ENCODE measurements at places on chromosomes 11 and 22.

- DNase-seq, result no peak
Measured at GRCh38 chr11:74000307-74001133, 8.4 kb downstream of the UCP3 start.

GRCh38 chr11:122069707-122070360 lies 46.2 kb downstream of the BLID start:
- no peak for DNase-seq

DNA sequence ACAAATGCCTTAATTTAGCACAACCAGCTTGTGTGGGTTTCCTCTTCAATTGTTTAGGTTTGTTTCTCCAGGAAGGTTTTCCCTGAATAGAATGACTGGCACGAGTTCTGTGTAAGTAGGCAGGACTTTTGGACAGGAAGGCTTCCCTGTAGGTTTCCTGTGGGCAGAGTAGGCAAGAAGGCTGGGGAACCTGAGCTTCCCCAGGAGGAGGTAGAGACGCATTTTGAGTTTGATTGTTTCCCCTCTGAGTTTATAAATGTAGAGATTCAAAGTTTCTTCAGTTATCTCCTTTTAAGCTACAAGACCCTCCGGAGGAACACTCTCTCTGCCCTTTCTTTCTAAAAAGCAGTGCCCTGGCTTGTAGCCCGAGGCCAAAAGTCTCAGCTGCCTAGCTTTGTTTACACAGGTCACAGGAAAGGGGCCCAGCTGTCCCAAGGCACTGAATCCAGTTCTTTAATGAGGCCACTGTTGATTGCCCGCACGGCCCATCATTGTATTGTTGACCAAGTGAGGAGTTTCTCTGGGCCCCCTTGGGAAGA lies 66.6 kb upstream of the RDX start:
- DNase-seq, result no peak

DNA sequence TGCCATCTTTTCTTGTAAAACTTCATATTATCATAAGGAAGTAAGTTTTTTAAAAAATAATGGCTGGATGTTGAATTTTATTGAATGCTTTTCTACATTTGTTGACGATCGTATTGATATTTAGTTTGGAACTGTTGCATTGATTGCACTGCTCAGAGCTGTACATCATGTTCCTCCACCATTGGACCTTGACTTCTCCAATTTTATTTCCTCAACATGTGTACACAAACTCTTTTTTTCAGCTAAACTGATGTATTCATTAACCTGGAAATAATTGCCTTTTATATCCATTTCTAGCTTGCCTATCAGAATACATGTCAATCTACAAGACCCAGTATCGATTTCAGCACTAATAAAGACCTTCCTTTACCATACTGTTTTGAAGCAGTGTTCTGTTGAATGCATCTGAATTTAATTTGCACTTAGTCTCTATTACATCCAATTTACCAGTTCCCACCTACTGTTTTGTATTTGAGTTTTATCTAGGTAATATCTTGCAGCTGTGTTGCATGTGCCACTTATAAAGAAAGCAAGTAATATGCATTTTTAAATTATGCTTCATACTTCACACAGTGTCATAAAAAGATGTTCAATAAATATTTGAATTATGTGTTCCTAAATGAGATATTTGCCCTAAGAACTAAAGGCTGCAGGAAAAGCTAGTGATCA lies 5.5 kb downstream of the CEP57 start:
- DNase-seq, result no peak

DNA sequence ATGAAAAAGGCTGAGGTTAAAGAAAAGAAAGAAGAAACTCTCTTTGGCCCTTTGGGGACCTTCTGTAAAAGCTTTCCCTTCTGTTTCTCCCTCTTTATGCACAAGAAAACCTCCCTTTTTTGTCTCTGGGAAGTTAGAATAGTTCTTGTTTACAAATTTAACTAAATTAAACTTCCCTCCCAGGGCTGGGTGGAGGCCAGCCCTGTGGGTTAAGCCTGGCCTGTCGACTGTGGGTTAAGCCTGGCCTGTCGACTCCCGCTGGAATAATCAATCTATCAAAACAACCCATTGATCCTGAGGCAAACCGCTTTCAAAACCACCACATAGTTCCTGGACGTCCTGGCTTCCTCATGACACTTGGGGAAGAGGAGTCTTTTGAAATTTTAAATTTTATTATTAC lies 1.2 kb upstream of the DRG1 start:
- no peak for DNase-seq

DNA sequence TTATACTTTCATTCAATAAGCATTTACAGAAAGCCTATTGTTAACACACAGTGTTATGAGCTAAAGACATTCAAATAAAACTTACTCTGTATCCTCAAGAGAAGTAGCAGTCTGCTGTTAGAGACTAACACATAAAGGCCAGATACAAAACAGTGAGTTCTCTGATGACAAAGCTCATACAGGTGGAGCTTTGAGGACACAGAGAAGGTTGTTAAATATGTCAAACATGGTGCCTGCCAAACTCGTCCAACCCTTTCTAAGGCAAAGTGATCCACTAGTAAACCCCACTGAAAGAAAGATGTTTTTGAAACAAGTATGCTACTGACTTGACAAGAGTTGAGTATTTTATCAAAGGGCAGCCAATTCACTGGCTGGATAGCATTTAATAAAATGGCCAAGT lies 70.1 kb downstream of the C2CD3 start:
- no peak for DNase-seq

DNA sequence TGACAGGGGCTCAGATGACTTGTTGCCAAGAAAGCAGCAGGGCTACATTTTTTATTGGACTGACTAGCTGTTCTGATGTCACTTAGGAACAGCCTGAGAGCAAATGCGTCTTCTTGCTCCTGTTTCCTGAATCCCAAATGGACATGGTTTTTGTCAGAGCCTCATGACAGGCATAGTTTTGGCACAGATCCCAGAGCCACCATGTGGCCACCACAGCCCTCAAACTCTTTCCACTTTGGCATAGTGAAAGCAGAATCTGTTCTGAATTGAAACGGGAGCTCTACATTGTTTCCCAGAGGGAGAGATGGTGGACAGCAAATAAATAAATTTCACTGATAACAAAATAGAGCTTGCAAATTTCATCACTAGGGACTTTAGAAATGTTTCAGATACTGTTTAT lies 222.2 kb downstream of the C11orf87 start:
- DNase-seq, result no peak

- no peak for DNase-seq
Measured at GRCh38 chr22:23753385-23753784, 840 bp downstream of the VPREB3 start.

- DNase-seq, result no peak
Measured at GRCh38 chr22:24423519-24424000, 3.8 kb upstream of the ADORA2A start.

DNA sequence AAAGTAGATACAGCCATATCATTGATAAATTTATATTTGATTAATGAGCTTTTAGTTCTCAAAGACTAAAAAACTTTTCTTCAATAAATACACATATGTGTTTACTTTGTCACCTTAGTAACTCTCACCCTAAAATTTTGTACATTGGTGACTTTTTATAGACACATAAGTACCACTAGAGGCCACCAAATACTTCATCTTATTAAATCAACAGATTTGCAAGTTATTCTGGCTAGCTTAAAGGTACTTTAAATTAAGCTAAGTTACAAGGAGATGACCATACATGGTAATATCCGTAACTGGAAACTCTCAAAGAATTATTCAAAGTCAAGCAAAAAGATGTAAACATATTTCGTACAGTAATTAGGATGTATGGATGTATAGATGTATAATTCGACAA lies 112.2 kb downstream of the SBF2 start:
- no peak for DNase-seq

GRCh38 chr11:127931803-127932202 lies 655.6 kb downstream of the ETS1 start:
- DNase-seq, result no peak

- no peak for DNase-seq
Measured at GRCh38 chr22:20979243-20979809, 2.8 kb upstream of the LZTR1 start.

- no peak for DNase-seq
Measured at GRCh38 chr11:94649254-94649653, 82.1 kb downstream of the PIWIL4 start.

DNA sequence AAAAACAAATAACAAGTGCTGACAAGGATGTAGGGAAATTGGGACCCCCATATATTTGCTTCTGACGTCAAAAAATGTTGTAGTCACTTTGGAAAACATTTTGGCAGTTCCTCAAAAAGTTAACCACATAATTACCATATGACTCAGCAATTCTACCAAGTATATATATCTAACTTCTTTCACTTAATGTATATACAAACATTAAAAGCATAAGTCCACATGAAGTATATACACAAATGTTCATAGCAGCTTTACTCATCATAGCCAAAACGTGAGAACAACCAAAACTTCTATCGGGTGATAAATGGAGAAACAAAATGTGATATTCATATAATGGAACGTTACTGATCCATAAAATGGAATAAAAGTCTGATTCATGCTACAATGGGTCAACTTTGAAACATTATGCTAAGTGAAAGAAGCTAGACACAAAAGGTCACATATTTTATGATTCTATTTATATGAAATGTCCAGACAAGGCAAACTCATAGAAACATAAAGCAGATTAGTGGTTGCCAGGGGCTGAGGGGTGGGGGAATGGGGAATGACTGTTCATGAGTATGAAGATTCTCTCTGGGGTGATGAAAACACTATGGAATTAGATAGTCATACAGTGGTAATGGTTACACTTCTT lies 48.7 kb upstream of the TEAD1 start:
- DNase-seq, result no peak

- DNase-seq, result no peak
Measured at GRCh38 chr11:120586072-120586471, 74.5 kb downstream of the GRIK4 start.

GRCh38 chr22:42964994-42965699 lies 49.8 kb downstream of the PACSIN2 start:
- DNase-seq, result no peak

DNA sequence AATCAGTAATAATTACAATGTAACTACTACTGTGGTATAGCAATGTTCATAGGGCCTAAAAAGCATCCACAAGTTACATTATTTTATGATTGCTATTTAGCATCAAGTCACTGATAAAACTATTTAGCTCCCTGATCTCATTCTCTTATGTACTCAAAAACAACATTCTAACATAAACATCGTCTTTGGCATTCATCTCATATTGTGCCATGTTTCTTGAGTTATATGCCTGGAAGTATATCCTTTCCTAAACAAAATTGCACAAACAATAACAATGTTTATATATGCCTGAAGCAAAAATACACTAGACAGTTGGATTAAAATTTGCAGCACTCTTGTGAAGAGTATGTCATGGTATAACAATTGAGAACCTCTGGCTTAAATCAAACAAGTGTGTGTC lies 34.1 kb downstream of the HORMAD2 start:
- no peak for DNase-seq

GRCh38 chr11:43021466-43021865 lies 290.3 kb upstream of the API5 start:
- DNase-seq, result no peak

DNA sequence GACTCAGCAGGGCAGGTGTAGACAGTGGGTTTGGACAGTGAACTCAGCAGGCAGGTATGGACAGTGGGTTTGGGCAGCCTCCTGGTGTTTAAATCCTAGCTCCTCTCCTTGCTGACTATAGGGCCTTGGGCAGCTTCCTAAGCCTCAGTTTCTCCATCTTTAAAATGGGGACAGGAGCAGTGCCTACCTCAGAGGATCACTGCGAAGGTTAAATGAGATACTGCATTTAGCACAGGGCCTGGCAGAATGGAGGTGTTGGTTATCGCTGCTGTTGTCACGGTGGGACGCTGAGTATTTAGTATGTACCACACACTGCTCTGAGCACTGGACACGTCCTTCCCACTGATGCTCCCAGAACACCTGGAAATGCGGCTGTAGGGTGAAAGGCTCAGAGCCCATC lies 14.4 kb upstream of the SCGB1A1 start:
- no peak for DNase-seq

DNA sequence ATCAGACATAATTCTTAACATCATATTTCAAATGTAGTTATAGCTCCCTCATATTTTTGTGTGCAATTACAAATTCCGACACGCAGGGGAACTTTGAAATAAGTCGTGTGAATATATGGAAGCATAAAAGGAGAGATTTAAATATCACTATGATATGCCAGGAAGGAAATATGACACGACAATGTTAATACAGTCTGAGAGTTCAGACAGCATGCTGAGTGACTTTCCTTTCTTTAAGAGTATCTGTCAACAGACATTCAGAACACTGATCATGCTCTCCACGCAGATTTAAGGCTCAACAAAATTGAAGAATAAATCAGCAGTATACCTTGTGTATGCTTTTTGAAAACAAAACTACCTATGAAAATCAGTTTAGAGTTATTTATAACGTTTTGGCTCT lies 232.6 kb upstream of the CARD18 start:
- no peak for DNase-seq

DNA sequence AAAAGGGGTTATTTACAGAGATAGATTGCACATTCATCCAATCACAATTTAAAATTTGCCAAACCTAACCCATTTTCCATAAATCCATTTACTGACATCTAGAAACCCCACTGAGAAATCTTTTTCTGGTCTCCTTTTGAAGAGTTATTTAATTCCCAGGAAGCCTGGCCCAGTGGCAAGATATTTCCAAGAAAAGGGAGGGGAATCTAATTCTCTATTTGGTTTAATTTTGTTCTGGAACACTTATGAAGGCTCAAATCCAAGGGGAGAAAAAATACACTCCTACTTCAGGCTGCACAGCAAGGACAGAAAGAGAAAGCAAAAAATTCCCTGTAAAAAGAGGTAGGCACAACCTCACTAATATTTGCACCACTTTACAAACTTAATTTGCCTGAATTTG lies 88.2 kb upstream of the LDLRAD3 start:
- no peak for DNase-seq

GRCh38 chr11:69039501-69039900 lies 9.2 kb upstream of the TPCN2 start:
- DNase-seq, result no peak

GRCh38 chr11:31782257-31782656 lies 28.9 kb downstream of the PAX6 start:
- DNase-seq, result no peak
